ENCODE measurements at places on chromosomes 3 and 15. TPM values are rescaled to one million over a fixed set of nuclear protein-coding genes. Genes with fewer than 3 reads are reported as not detected.

GRCh38 chr3:193046371-193046770 lies 128.7 kb upstream of the MB21D2 start:
- H3K4me1 ChIP-seq, result no peaks in the 10 kb centered on the region
- no peak overlapping the region for H3K4me3 ChIP-seq
- no peaks in the 10 kb centered on the region for H3K27me3 ChIP-seq
- H3K36me3 ChIP-seq, result no peaks in the 10 kb centered on the region
- DNase-seq, result no peak

DNA sequence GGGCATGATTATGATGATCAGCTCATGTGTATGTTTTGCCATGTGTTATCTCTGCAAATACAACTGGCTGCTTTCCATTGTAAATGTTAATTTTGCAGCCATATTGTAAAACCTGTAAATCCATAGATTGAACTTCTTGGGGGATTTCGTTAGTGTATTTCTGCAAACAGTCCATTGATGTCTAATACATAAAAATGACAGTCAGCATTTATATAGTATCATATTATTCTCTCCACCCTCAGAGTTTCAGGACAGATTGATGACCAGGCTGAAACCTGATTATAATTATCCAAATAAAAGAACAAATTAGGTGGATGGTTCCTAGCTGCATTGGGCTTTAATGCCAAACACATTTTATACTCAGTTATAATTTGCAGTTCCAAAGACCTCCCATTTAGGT lies 276.8 kb downstream of the FEZF2 start:
- H3K27ac ChIP-seq, result peak overlapping the region; percentile 84
- no peak for DNase-seq
- H3K4me1 ChIP-seq, result peaks cover 30% of the 10 kb centered on the region
- H3K4me3 ChIP-seq, result no peak overlapping the region
- H3K27me3 ChIP-seq, result no peaks in the 10 kb centered on the region

GRCh38 chr3:9769012-9769411 lies 735 bp downstream of the CAMK1 start:
- H3K4me3 ChIP-seq, result peak overlapping the region; percentile 89
- peaks cover 32% of the 10 kb centered on the region for H3K4me1 ChIP-seq
- H3K36me3 ChIP-seq, result peaks cover 5% of the 10 kb centered on the region
- DNase-seq, result no peak
- no peaks in the 10 kb centered on the region for H3K27me3 ChIP-seq
- peak overlapping the region; percentile 93 for H3K27ac ChIP-seq

- no peak for DNase-seq
- H3K27me3 ChIP-seq, result no peaks in the 10 kb centered on the region
- peaks cover 60% of the 10 kb centered on the region for H3K36me3 ChIP-seq
- H3K27ac ChIP-seq, result no peak overlapping the region
- no peaks in the 10 kb centered on the region for H3K4me1 ChIP-seq
Observed at GRCh38 chr15:73570355-73571032, 62.7 kb downstream of the NPTN start.

ZPLD1 gene
- total RNA-seq, result not detected

DISP2 gene
- total RNA-seq, result 0.21 TPM

GRCh38 chr15:60363903-60364611 lies 33.7 kb downstream of the ANXA2 start:
- peaks cover 38% of the 10 kb centered on the region for H3K4me1 ChIP-seq
- H3K4me3 ChIP-seq, result no peak overlapping the region
- DNase-seq, result no peak
- no peaks in the 10 kb centered on the region for H3K27me3 ChIP-seq
- peaks cover 14% of the 10 kb centered on the region for H3K36me3 ChIP-seq
- peak overlapping the region; percentile 72 for H3K27ac ChIP-seq

- no peaks in the 10 kb centered on the region for H3K36me3 ChIP-seq
- H3K27ac ChIP-seq, result no peak overlapping the region
- no peak for DNase-seq
- H3K4me3 ChIP-seq, result no peak overlapping the region
Observed at GRCh38 chr3:130935761-130936492, 42.0 kb downstream of the ATP2C1 start.

CKMT1B gene
- not detected for total RNA-seq

DNA sequence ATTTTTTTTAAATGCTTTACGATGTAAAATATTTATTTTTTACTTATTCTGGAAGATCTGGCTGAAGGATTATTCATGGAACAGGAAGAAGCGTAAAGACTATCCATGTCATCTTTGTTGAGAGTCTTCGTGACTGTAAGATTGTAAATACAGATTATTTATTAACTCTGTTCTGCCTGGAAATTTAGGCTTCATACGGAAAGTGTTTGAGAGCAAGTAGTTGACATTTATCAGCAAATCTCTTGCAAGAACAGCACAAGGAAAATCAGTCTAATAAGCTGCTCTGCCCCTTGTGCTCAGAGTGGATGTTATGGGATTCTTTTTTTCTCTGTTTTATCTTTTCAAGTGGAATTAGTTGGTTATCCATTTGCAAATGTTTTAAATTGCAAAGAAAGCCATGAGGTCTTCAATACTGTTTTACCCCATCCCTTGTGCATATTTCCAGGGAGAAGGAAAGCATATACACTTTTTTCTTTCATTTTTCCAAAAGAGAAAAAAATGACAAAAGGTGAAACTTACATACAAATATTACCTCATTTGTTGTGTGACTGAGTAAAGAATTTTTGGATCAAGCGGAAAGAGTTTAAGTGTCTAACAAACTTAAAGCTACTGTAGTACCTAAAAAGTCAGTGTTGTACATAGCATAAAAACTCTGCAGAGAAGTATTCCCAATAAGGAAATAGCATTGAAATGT lies 15.6 kb downstream of the THBS1 start:
- no peak for DNase-seq
- H3K4me3 ChIP-seq, result no peak overlapping the region
- H3K36me3 ChIP-seq, result no peaks in the 10 kb centered on the region
- H3K4me1 ChIP-seq, result no peaks in the 10 kb centered on the region
- no peaks in the 10 kb centered on the region for H3K27me3 ChIP-seq
- no peak overlapping the region for H3K27ac ChIP-seq

DNA sequence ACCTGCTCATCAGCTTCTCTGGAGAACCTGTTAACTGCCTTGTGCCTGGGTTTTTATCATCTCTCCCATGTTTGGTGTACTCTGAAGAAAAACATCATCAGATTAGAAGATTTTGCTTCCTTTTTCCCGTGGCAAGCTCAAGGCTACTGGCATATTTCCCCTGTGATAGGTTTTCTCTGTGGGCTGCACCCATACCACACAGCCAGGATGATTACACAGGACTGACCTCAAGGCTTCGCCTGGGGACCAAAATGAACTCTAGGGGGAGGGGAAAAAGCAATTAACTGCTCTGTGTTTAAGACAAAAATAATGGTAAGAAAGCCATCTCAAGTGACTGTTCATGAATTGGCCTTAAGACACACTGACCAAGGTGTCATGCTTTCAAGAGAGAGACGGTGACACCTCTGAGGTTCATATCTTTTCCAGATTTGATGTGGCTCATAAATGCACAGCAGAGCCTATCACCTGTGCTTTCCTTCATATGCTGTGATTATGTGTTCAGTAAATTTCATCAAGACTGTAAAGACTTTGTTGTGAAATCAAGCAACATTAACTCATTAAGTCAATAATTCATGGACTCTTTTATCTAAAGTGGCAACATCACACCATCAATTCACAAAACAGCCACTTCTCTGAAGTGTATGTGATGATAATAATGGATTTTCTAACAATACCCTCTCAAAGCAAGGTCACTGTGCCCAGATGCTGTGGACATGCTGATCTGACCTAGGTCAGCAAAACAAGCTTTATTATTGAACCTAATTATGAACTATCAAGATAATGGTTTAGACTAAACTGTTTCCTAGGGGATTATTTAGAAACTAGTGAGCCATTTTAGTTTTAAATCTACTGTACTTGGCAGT lies 427.9 kb downstream of the WDR72 start:
- H3K27me3 ChIP-seq, result no peaks in the 10 kb centered on the region
- no peak overlapping the region for H3K4me3 ChIP-seq
- no peaks in the 10 kb centered on the region for H3K36me3 ChIP-seq
- no peak for DNase-seq
- no peaks in the 10 kb centered on the region for H3K4me1 ChIP-seq
- H3K27ac ChIP-seq, result no peak overlapping the region

- H3K36me3 ChIP-seq, result peaks cover 9% of the 10 kb centered on the region
- no peaks in the 10 kb centered on the region for H3K4me1 ChIP-seq
- H3K4me3 ChIP-seq, result no peak overlapping the region
- H3K27ac ChIP-seq, result no peak overlapping the region
Observed at GRCh38 chr3:170256597-170256996, 34.4 kb downstream of the PRKCI start.

PRTG gene
- 0.41 TPM for total RNA-seq

DNA sequence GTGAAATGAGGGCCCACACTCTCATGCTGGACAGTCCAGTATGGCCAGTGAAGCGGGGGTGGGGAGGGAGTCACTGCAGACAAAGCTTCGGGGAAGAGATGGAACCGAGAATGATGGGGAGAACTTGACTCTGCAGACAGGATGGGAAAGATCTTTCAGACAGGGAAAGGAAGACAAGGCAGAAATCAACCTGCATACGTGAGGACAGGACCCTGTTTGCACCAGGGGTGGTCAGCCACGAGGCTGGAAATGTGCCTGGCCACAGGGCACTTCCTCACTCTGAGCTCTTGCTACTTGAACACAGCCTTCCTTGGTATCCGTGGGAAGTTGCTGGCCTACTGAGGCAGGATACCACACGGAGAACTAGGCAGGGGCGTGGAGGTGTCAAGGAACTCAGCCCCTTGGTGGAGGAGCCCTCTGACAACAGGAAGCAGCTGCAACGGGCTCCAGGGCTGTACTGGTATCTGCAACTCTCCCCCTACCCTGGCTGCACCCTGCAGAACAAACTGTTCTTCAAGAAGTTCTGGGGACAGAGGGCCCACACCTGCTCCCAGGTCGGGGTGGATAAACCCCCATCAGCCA lies 9.3 kb upstream of the SRP14 start:
- H3K4me1 ChIP-seq, result peaks cover 11% of the 10 kb centered on the region
- H3K27ac ChIP-seq, result peak overlapping the region; percentile 46
- H3K27me3 ChIP-seq, result no peaks in the 10 kb centered on the region
- no peak overlapping the region for H3K4me3 ChIP-seq
- no peaks in the 10 kb centered on the region for H3K36me3 ChIP-seq

SLC35G2 gene
- total RNA-seq, result 5.3 TPM

AMT gene
- total RNA-seq, result 7.2 TPM

- no peaks in the 10 kb centered on the region for H3K27me3 ChIP-seq
- H3K4me3 ChIP-seq, result no peak overlapping the region
- no peaks in the 10 kb centered on the region for H3K36me3 ChIP-seq
- H3K4me1 ChIP-seq, result peaks cover 25% of the 10 kb centered on the region
Observed at GRCh38 chr3:100972867-100973266, 20.4 kb downstream of the ABI3BP start.

STRC gene
- 1.2 TPM for total RNA-seq

DNA sequence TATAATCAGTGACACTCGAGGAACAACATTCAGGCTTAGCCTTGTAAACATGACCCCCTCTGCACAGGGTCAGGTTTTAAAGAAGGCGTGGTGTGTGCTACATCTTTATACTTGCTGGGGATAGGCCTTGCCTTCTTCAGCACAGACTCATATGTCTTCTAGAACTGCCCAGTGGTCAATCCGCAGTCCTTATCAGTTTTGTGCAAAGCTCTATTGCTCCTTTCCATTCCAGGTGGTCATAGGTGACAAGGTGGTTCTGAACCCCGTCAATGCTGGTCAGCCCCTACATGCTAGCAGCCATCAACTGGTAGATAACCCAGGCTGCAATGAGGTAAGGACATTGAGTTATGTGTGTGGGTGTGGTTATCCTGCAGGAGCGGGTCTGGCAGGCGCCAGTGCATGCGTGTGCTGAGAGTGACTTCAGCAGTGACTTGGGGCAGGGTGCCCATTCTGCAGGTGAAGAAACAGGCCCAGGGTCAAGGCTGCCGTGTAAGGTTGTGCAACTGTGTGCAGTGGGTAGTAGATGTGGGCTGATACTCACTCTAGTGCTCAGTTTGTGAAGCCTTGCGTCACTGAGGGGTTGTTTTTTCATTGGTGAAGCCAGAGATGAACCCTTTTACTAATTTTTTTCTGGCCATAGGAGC lies 150.9 kb downstream of the ITPR1 start:
- H3K27ac ChIP-seq, result no peak overlapping the region
- H3K4me1 ChIP-seq, result peaks cover 11% of the 10 kb centered on the region
- peaks cover 29% of the 10 kb centered on the region for H3K36me3 ChIP-seq
- no peak overlapping the region for H3K4me3 ChIP-seq
- no peaks in the 10 kb centered on the region for H3K27me3 ChIP-seq

DNA sequence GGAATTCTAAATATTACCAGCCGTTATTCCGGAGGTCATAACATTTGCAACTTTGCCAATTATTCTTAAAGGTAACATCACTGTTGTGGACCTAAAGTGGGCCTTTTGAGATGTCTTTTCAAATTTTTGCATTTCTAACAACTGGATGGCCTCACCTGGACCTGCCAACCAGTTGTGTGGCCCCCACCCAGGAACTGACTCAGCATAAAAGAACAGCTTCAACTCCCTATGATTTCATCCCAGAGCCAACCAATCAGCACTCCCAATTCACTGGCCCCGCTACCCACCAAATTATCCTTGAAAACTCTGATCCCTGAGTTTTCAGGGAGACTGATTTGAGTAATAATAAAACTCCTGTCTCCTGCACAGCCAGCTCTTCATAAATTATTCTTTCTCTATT lies 489.7 kb upstream of the LMCD1 start:
- no peaks in the 10 kb centered on the region for H3K4me1 ChIP-seq
- no peak overlapping the region for H3K27ac ChIP-seq
- no peak for DNase-seq
- no peaks in the 10 kb centered on the region for H3K36me3 ChIP-seq
- no peak overlapping the region for H3K4me3 ChIP-seq
- no peaks in the 10 kb centered on the region for H3K27me3 ChIP-seq

DNA sequence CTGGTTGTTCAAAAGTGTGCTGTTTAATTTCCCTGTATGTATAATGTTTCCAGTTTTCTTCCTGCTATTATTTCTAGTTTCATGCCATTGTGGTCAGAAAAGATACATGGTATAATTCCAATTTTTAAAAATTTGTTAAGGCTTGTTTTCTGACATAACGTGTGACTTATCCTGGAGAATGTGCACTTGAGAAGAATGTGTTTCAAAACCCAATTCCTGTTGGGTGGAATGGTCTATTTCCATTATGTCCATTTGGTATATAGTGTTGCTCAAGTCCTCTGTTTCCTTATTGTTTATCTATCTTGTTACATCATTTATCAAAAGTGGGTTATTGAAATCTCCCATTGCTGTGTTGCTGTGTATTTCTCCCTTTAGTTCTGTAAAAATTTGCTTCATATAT lies 215.4 kb downstream of the GREM1 start:
- H3K27ac ChIP-seq, result no peak overlapping the region
- DNase-seq, result no peak
- no peaks in the 10 kb centered on the region for H3K4me1 ChIP-seq
- H3K36me3 ChIP-seq, result no peaks in the 10 kb centered on the region
- H3K4me3 ChIP-seq, result no peak overlapping the region

DAPK2 gene
- 6.1 TPM for total RNA-seq

NOX5 gene
- 0.92 TPM for total RNA-seq
